GM06990 (cell line): ENCODE measurements at places on chromosomes 11 and 22.

DNA sequence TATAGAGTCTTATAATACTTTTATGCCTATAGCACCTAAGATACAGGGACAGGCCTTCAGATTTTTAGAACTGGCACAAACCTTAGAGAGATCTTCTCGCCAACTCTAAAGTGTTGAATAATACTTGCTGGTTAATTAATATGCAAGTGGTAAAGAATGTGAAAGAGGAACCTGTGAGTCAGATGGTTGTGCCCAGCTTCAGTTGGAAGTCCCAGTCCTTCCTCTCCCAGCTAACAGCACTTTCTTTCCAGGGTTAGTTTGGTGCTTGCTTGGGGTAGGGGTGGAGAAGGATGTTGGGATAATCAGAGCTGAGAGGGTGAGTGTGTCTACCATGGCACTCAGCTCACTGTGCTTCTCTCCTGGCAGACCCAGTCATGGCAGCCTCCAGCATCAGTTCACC lies 4.9 kb upstream of the TMEM132A start:
- DNase-seq, result no peak

- no peak for DNase-seq
Observed at GRCh38 chr11:12185914-12186313, 75.5 kb downstream of the MICAL2 start.

DNA sequence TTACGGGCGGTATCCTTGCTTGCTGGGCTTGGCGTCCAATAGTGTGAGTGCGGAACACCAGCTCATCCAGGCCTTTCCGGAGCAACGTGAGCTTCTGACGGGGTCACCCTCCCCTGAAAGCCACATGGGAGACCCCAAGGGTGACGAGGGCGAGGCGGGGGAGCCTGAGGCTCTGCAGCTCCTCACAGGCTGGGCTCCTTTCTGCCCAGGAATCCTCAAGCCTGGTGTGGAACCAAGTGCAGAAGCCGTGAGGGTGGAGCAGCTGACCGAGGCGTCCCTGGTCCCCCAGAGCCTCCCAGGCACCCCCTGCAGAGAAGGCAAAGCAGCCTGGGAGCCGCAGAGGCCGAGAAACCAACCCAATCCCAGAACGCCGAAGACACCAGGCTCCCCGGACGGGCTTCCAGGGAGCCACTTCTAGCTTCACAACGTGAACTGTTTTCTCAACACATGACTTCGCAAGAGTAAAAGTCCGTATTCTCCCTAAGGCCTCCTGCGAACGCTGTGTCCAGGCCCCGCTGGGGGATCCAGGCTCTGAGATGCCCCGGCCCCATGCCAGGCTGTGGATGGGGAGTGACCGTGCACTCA lies 530.3 kb downstream of the BRD1 start:
- no peak for DNase-seq

DNA sequence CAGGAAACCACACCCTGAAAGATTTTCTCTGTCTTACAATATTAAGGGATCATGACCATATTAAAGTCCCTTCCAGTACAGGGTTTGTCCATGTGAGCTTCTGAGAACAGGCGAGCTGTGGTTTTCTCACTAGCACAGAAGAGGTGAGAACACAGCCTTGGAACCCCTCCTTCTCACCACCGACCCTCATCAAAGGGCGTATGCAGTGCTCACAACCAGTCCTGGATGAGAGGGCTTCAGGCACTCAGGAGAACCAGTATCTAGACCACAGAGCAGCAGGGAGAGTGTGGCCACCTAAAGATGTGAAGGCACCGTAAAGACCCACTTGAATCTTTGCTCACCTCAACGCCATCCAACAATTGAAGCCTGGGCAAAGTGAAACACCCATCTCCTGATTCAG lies 397.0 kb downstream of the ETS1 start:
- no peak for DNase-seq

GRCh38 chr11:96154802-96155520 lies 188.0 kb downstream of the MAML2 start:
- no peak for DNase-seq

GRCh38 chr22:50461979-50462540 lies 12.8 kb downstream of the SBF1 start:
- no peak for DNase-seq

DNA sequence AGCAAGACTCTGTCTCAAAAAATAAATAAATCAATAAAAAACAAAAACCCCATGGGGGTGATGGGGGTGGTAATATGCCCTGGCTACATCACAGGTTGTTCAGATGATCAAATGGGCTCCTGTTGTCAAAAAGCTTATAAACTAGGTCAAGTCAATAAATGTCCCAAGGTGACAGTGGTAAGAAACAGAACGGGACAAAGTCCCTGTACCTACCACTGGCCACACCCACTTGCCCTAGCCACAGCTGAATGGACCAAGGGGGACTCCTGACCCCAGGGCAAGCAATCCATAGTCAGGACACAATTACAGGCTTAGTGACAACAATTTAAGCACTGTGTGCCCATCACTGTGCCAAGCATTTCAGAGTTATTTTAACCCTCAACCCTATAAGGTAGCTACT lies 6.0 kb downstream of the NAGA start:
- no peak for DNase-seq

GRCh38 chr11:131877246-131877942 lies 507.0 kb downstream of the NTM start:
- no peak for DNase-seq

GRCh38 chr11:61971248-61972111 lies 4.0 kb upstream of the FTH1 start:
- DNase-seq, result peak; percentile 82

- no peak for DNase-seq
Observed at GRCh38 chr11:107593951-107594350, 3.0 kb downstream of the ELMOD1 start.

GRCh38 chr11:100872951-100873740 lies 186.1 kb downstream of the ARHGAP42 start:
- DNase-seq, result no peak

- DNase-seq, result peak; percentile 22
Observed at GRCh38 chr11:68141246-68142027, 20.2 kb upstream of the CHKA start.

DNA sequence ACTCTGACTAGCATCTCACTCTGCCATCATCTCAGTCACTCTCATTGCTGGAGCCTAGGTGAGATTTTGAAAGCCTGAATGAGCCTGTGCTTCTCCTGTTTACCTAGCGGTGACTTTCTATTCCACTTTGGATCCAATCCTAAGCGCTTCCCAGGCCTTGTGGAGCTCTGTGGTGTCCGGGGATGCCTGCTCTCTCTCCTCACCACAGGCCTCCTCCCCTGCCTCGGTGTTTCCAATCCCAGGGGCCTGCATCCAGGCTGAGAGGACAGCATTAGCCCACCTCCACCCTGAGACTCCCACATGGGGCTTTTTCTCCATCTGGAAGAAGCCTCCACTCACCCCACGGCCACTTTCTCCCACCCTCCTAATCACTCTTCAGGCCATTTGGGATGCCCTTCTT lies 380.3 kb downstream of the NTM start:
- DNase-seq, result no peak

DNA sequence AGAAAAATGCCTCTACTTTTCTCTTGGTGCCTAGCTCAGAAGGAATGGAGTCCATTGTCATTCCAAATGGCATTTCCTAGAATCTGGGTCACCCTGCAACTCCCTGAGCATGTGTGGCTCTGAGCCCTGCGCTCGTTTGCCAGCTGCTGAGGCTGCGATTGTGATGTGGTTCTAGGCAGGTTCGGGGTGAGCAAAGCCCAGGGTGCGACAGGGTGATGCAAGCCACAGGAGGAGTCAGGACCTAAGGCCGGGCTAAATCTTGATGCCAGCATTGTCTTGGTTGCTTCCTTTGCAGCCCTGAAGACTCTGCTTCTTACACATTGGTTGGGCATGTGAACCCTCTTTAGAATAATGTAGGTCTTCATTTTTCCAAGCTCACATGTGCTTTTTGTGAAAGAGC lies 131.0 kb downstream of the MORC2 start:
- no peak for DNase-seq

DNA sequence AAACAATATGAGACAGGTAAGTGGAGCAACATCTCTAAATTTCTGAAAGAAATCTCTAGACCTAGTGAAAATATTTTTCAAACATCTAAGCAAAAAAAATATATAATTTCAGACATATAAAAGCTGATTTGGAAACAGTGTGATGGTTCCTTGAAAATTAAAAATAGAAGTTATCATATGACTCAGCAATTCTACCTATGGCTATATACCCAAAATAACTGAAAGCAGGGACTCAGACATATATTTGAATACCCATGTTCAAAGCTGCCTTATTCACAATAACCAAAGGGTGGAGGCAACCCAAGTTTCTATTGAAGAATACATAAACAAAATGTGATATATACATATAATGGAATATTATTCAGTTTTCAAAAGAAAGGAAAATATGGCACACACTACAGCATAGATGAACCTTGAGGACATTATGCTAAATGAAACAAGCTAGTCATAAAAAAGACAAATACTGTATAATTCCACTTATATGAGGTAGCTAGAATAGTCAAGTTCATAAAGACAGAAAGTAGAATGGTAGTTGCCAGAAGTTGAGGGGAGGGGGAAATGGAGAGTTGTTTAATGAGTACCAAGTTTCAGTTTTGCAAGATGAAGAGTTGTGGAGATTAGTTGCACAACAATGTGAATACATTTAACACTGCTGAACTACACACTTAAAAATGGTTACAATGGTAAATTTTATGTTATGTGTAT lies 300.4 kb downstream of the TTC28 start:
- no peak for DNase-seq

DNA sequence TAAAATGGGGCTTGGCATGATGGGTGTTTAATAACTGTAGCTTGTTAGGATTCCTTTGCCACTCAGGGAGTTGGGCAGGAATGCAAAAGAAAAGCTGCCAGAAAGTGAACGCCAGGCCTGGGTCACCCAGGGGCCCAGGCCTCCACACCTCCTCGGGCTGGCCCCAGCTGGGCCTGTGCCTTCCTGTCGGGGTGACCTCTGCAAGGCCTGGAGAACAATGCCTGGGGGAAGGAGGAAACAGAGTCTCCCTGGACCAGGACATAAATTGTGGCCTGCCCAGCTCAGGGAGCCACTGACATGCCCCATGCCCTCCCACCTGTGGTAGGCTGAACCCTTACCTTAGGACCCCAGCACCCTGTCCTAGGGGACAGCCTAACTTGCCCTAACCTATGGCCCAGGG lies 21.9 kb downstream of the MN1 start:
- DNase-seq, result no peak

DNA sequence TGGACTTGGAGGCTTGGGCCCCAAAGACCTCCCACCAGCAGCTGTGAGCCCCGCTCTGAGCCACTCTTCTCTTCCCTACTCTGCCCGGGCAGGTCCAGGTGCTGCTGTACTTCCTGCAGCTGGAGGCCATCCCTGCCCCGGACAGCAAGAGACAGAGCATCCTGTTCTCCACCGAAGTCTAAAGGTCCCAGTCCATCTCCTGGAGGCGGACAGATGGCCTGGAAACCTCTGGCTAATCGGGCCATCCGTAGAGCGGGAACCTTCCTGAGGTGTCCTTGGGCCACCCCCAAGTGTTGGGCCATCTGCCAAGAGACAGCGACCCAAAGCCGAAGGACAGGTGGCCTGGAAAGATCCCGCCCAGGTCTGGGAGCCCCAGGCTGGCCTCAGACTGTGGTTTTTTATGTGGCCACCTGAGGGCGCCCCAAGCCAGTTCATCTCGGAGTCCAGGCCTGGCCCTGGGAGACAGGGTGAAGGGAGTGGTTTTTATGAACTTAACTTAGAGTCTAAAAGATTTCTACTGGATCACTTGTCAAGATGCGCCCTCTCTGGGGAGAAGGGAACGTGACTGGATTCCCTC lies 135.1 kb downstream of the BCR start:
- DNase-seq, result no peak

DNA sequence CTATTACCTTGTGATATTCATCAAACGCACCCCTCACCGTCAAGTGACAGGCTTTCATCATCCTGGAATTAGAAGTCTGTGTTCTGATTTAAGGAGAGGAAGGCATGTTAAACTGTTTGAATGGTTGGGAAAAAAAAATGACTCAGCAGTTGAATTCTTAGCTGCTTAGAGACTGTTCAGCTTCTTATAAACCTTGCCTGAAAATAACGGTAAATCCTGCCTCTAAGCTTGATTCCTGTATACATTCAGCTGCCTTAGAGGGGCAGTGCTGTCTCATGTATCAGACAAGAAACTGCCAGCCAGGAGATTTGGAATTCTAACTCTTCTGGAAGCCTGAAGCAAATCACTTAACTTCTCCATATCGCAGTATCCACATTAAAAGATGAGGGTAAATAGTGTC lies 437.4 kb downstream of the JRKL start:
- DNase-seq, result no peak

DNA sequence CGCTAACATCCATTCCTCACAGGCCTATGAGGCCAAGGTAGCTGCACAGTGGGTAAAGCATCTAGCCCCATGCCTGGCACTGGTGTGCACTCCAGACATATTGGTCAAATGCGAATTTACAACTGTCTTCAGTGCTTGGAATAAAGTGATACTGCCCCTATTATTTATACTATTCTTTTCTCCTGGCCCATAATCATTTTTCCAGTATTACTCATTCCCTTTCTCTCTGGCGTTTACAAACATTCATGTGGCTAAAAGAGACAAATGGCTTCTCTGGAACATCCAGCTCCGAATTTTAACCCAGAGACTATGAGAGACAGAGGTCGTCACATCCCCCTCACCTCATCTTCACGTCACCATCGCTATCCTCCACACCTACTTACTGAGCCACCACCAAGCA lies 87.2 kb upstream of the PITPNB start:
- no peak for DNase-seq

GRCh38 chr22:49549256-49550140 lies 278.2 kb downstream of the BRD1 start:
- DNase-seq, result no peak

DNA sequence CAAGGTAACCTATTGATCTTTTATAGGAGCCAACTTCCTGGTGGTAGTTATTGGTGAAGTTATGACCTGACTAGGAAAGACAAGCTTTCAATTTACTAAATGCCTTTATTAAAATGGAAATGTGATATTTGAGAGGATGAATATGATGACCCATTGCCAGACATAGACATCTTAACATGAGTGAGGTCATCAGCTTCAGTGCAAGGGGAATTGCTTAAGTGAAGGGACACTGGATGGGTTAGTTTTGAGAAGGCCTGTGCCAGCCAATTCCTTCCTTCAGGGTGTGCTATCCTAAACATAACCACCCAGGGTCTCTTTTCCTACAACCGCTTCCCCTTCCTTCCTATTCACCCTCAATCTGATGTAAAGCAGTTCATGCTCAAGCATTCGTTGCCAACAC lies 21.5 kb downstream of the NAV2 start:
- no peak for DNase-seq

GRCh38 chr11:116111546-116111945 lies 607.3 kb upstream of the CADM1 start:
- DNase-seq, result no peak
